ENCODE measurements at places on chromosomes 11 and 22.

GRCh38 chr11:103892603-103893002 lies 143.8 kb upstream of the DDI1 start:
- no peak for DNase-seq

DNA sequence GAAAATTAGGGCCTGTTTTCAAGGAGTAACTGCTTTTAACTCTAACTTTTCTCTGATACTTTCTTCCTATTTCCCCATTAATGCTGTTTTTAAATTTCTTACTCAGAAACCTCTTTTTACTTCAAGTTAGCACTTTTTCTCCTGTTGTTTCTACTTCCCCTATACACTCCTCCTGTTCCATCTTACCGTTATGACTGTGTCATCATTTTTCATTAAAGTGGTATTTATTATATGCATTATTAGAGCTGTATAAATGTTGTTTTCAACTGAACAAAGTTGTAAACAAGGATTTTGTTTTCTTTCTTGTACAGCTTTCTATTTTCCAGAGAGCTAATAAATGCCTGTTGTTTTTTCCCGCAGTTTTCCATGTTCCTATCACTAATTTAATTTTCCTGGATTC lies 84.6 kb downstream of the EXT2 start:
- DNase-seq, result no peak

- DNase-seq, result no peak
These were observed 247.8 kb downstream of the NTM start for GRCh38 chr11:131618201-131618600.

DNA sequence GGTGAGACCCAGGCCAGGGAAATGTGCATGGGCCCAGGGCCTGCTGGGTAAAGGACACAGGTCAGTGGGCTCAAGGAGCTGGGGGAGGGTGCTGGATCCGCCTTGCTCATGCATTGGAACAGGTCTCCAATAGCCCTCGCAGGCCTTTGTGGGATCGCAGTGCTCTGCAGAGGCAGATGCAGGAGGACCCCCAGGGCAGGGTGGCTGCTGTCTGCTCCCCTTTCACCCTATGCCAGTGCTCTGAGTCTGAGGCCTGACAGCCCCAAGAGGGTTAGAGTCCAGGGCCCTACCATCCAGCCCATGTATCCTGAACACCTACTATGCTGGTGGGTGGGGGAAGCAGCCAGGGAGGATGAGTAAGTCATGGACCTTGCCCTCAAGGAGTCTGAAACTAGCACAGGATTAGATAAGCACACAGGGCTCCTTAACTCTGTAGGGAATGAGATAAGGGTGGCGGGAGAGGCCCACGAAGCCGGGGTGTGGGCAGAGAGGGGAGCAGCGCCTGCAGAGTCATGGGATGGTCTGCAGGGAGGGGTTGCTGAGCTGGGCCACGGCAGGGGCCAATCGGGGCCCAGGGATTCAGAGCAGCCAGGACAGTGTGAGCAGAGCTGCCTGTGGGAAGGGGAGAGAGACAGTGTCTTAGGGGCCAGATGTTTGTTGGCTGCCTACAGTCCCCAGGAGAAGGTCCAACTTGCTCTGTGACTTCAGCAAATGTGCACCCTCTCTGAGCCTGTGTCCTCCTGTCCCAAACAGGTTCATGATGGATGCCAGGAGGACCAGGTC lies 10.5 kb upstream of the EHD1 start:
- no peak for DNase-seq

DNA sequence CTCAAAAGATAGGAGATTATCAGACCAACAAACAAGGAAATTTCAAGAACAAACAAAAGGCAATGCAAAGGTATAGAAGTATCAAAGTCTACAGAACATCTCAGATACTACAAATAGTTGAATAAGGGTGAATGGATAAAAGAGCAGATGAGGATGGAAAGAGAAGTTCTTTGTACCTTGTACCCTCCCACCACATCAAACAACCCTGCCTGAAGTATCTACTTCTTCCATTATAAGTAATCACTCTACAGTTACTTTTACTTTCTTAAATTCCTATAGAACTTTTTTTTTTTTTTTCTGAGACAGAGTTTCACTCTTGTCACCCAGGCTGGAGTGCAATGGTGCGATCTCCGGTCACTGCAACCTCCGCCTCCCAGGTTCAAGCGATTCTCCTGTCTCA lies 35.1 kb downstream of the MTMR2 start:
- no peak for DNase-seq

DNA sequence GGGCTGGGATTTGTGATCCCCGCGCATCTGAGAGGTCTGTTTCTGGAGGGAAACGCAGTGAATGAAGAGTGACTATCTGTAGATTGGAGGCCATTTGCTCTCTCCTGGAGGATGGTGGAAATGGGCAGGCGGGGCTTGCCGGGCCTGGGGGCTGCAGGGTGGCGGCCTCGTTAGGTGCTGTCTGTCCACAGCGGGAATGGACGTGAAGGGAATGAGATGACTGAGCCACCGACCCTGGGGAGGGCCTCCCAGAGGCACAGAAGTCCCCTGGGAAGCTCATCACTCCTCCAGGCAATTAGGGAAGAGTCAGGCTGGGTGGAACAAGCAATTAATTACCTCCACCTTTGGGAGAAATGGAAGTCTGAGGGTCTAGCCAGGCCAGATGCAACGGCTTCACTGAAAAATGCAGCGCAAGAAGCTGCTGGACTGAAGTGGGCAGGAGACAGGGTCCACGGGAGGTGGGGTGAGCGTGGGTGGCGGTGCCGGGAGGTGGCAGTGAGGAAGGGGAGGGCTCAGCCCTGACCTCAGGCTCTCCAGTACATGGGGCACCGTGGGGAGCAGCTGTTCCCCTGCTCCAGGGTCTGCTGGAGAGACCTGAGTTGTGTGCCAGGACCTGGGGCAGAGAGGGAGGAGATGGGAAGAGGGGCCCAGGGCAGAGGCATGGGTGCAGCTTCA lies 524.5 kb downstream of the BRD1 start:
- DNase-seq, result no peak

- DNase-seq, result no peak
These were observed 816.3 kb downstream of the BRD1 start for GRCh38 chr22:49011379-49011768.

- DNase-seq, result no peak
These were observed 358.3 kb upstream of the ARHGAP42 start for GRCh38 chr11:100328626-100329340.

- DNase-seq, result no peak
These were observed 1.7 kb downstream of the OSBPL5 start for GRCh38 chr11:3163241-3163981.
